Stimulated activated CD8-positive, alpha-beta memory T cell treated with anti-CD3 and anti-CD28 coated beads, Interleukin-2, amount 100 ng/mL, for 1 hour (primary cell): ENCODE measurements at places on chromosomes 1 and 21.
A peak's percentile ranks its signal among the peaks of the same experiment; 100 is the strongest.

DNA sequence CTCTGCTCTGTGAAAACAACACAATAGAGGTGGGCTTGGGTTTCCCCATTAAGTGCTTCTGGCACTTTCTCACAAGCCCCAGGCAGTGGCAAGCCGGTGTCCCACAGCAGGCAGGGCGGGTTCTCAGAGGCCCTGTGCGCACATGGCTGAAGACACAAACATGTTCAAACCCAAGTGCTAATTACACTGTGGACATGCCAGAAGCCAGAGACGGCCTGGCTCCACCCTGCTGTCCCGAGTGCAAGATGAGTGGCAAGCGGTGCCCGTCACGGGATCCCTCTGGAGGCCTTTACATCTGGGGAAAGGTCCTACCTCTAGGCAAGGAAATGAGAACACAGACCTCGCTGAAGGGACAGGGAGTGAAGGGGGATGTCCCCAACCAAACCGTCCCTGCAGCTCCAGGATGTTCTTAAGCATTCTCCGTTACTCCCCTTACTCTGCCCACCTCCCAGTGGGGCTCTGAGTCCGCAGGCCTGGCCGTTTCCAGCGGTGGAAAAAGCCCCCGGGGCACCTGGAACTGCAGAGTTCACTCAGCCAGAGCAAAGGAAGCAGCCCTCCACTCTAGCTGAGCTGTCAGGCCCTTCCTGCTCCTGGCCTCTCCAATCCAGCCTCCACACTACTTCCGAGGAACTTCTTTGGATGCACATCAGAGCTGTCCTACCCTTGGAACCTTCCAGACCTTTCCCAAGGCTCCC lies 57.4 kb downstream of the SLC66A1 start:
- no peak for DNase-seq

DNA sequence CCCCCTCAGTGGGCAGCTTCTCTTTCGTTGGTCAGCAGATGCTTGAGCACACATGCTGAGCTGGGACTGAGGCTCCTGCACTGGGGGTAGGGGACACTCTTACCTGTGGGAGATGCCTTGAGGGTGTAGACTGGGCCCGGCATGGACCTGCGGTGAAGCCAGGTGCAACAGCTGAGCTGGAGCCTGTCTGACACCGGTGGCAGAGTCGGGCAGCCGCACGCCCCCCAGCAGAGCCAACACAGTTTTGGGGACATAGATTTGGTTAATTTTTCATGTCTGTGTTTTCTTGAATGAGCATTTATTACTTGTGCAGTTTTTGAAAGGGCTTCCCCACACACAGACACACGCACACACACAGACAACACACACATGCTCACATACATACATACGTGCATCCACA lies 5.9 kb upstream of the HES5 start:
- DNase-seq, result no peak

DNA sequence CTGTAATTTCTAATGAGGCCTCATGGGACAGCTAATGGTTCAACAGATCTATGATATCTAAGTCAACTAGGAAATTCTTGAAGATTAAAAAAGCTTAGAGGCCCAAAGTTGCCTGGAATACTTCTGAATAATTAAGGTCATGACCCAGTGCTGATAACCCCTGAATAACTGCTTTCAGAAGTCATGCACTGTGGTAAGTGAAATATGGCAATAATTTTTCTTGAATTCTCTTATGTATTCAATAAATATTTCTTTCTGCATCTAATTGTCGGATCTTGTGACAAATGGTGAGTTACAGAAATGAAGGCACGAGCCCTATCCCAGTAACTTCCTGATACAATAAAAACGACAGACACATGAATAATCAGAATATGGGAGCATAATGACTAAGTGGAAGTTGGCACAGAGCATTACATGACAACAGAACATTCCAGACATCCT lies 219.3 kb upstream of the GREM2 start:
- DNase-seq, result no peak

- DNase-seq, result no peak
Measured at GRCh38 chr1:62373221-62373620, 54.0 kb upstream of the KANK4 start.

GRCh38 chr1:99645203-99645602 lies 710 bp upstream of the PALMD start:
- no peak for DNase-seq

DNA sequence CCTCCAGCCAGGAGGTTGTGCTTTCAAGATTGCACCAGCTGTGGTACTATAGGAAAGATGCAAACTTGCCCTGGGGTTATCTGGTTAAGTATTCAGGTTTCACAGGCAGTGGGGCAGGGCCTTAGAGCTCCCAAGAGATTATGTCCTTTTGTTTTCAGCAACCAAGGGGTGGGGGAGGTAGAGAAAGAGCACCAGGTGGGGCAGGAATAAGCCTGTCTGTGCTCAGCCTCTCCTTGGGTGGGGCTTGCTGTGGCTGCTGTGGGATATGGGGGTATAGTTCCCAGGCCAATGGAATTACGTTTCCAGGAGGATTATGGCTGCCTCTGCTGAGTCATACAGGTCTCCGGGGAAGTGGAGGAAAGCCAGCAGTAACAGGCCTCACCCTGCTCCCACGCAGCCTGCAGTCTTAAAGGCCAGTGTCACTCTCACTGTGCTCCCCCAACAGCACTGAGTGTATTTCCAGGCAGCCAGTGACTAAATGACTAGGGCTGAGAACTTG lies 508.6 kb downstream of the RWDD3 start:
- DNase-seq, result no peak

GRCh38 chr1:28112388-28113241 lies 24.2 kb upstream of the EYA3 start:
- no peak for DNase-seq

DNA sequence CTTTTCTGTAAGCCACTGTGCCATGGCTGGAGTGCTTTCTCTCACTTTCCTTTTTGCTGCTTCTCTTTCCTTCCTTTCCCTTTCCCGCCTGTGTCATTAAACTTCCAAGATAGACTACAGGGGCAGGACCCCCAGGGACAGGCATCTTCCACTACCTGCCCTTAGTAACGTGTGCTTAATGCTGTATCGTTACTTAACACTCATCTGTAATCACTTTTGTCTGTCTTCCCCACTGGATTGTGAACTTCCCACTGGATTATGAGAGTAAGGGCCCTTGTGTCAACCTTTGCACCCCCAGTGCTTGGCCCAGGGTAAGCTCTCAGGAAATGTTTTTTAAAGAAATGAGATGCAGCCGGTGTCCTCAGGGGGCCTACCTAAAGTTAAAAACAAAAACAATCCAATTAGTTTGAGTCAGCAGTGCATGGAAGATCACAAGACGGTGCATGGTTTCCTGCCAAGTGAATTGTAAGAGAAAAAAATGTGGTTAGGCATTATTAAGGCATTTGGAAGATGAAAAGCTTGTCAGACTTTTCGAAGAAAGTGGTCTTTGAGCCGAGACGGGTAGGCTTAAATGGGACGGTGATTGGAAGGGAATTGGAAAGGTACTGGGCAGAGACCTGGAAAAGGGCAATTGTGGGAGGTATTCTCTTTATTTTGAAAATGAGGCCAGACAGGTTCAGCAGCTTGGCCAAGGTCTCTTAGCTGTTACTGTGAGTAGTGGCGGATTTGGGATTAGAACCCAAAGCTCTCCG lies 958 bp downstream of the LYPLAL1 start:
- DNase-seq, result no peak

GRCh38 chr1:226872437-226872836 lies 2.0 kb downstream of the PSEN2 start:
- DNase-seq, result no peak

DNA sequence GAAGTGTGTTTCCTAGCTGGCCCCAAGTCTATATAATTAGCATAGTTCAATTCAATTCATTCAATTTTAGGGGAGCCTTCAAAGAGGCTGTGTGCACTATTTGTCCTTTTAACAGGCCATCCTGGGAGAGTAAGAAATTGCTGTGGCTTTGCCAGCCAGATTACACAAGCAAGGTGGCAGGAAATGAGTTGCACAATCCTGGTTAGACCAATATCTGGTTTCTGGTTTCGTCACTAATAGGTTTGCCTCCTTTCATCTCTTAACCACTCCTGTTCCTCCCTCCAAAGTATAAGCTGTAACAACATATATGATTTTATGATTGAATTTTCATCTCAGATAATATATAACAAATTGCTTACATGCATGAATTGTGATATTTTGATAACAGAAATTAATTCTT lies 84.1 kb upstream of the NEGR1 start:
- no peak for DNase-seq

- no peak for DNase-seq
Measured at GRCh38 chr1:87170157-87170556, 158.5 kb upstream of the LMO4 start.

DNA sequence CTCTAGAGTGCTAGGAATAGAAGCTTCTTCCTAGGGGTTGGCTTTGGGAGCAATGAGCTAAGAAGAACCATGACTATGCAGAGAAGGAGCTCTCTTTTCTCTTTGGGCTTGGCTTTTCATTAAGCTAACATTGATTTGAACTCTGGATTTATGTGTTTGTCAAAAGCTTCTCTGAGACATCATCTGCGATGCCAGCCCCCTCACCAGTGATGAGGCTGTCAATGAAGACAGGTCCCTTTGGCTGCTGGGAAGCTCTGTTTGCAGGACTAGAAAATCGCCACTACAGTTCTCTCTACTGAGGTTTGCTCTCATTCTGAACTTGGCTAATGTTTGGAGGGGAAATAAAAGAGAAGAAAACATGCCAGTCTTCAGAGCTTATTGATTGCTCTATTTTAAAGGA lies 185.0 kb downstream of the PCP4 start:
- DNase-seq, result no peak

GRCh38 chr1:99264201-99265021 lies at the start of gene PLPPR4:
PLPPR4 (plus strand) TSS chr1:99264492; CDS start chr1:99264594, 102 bp downstream.
- no peak for DNase-seq

- DNase-seq, result no peak
Measured at GRCh38 chr1:26409191-26409807, 1.3 kb upstream of the LIN28A start.

GRCh38 chr21:38256599-38257302 lies at the start of gene KCNJ15:
KCNJ15 (plus strand) TSS chr21:38256991; CDS start chr21:38299262, 42,271 bp downstream.
- no peak for DNase-seq

GRCh38 chr1:111366256-111366655 lies 61.3 kb downstream of the OVGP1 start:
- no peak for DNase-seq

GRCh38 chr1:181044449-181044966 lies 10.7 kb downstream of the MR1 start:
- DNase-seq, result no peak

GRCh38 chr1:46188295-46189030 lies 9.8 kb downstream of the POMGNT1 start:
- no peak for DNase-seq

DNA sequence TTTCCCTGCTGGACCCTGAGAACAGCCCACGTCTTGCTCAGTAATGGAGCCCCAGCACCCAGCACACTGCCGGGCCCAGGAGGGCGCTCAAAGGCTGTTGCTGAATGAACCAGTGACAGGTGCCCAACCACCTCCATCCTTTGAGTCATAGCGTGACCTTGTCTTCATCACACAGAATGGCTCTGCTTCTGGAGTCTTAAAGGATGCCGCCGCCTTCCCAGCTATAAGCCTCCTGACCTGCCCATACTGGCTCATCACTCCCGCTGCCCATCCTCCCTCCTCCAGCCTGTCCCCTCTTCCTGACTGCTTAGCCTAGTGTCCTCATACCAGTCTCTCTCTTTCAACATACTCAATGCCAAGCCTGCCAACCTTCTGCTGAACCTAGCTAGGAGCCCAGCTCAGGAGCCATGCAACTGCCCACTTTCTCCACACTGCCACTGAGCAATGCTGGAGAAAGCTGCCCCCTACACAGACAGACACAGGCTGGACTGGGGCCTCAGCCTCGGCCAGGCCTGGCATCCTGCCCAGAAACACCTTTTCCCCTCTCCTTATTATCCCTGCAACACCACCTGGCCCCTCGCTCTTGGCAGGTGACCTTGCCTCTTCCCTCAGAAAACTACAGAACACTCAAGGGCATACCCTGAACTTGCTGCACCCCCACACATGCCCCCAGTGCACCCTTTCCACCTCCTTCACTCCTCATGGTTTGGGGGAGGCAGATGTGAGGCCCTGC lies 14.1 kb downstream of the TTC39A start:
- no peak for DNase-seq

- DNase-seq, result no peak
Measured at GRCh38 chr1:209675565-209676154, 448 bp downstream of the G0S2 start.

- DNase-seq, result no peak
Measured at GRCh38 chr1:85582687-85583591, 2.4 kb downstream of the CCN1 start.

- peak; percentile 72 for DNase-seq
Measured at GRCh38 chr1:226679853-226680516, 59.1 kb downstream of the ITPKB start.

DNA sequence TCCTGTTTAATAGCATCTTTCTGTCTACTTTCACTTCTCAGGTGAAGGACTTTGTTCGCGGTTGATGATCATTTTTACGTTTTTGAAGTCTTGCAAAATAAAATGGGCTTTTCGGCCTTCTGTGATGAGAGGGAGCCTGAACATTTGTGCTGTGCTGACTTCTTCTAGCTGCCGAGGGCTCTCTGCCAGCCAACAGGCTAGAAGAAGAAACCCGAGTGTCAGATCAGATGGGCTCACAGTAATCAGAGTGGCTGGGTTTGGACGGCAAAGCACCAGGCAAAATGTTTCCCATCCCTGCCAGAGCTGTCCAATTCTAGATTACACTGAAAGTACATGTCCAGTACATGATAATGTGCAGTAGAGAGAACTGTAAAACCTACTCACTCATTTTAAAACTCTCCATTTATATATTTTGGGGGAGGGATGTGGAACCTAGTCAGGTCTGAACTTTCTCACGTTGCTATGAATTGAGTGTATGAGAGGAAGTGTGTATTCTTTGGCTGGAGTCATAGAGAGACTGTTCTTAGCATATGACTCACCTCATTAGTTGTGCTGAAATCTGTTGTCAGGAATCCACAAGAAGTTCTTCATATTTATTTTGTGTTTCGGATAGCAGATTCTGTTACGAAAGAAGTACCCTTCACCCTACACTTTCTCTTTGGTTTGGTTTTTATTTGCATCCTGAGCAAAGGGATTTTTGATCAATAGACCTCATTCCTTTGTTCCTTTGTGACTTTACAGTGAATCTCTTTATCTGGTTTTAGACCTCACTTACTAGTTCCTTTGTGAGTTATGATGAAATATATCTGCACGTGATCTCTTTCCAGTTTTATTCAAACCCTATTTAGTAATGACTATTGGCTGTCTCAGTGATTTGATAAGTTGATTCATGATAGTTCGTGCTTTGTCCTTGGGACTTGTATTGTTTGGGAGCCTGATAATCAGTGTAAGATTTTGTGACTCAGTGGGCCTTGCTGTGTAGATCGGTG lies 4.8 kb downstream of the ATP1A1 start:
- DNase-seq, result no peak

DNA sequence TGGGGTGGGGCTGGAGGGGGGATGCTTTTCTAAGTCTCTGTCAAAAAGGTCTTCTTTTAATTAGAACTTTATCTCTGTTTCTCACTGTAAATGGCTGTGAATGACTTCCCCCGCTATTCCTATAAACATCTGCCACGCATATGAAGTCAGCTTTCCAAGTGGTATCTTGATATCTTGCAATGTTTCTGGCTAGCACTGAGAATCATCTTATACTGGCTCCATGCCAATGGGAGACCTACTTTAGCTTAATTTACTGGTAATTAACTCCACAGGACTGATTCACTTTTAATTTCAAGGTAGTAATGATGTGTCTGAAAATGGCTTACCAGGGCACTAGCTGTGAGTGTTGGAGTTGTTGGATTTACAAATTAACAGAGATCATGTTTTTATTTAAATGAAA lies 4.3 kb downstream of the GPR88 start:
- DNase-seq, result no peak
